ENCODE measurements at places on chromosomes 1 and 21. TPM values are rescaled to one million over a fixed set of nuclear protein-coding genes. Genes with fewer than 3 reads are reported as not detected.

Gene OR2L8
- not detected for total RNA-seq

Gene LRRC41
- total RNA-seq = 66.9 TPM

Gene KCNK2
- not detected for total RNA-seq

Gene LAD1
- not detected for total RNA-seq

Gene HAO2
- total RNA-seq = not detected

Gene BRINP2
- not detected for total RNA-seq

Gene FAM177B
- total RNA-seq = not detected

Gene SYCP1
- total RNA-seq = not detected

Gene GBP6
- total RNA-seq = not detected

Gene ITLN2
- not detected for total RNA-seq

Gene PTPN22
- total RNA-seq = 3.1 TPM

Gene TNNT2
- total RNA-seq = not detected

Gene MYOC
- total RNA-seq = not detected

Gene CCDC27
- not detected for total RNA-seq

Gene RHBDL2
- 0.87 TPM for total RNA-seq

Gene THEM5
- total RNA-seq = not detected

Gene NDUFV3
- 33.8 TPM for total RNA-seq

Gene ERG
- 65.4 TPM for total RNA-seq

Gene ZBTB18
- 23.6 TPM for total RNA-seq

Gene TTLL10
- not detected for total RNA-seq

Gene ACOT11
- 3.3 TPM for total RNA-seq

Gene WNT9A
- 0.20 TPM for total RNA-seq

Gene LRRC39
- 0.13 TPM for total RNA-seq

Gene CR2
- not detected for total RNA-seq

Gene FCGR3B
- total RNA-seq = not detected

Gene SLC1A7
- total RNA-seq = not detected

Gene AMY2A
- total RNA-seq = not detected

Gene KRTAP10-3
- total RNA-seq = not detected

Gene SPRR5
- not detected for total RNA-seq

Gene LINGO4
- total RNA-seq = not detected

Gene OR14K1
- not detected for total RNA-seq

Gene TFAP2E
- total RNA-seq = not detected

Gene SERTAD4
- total RNA-seq = 2.4 TPM

Gene CD244
- total RNA-seq = not detected

Gene SLC26A9
- 0.34 TPM for total RNA-seq

Data from mammary microvascular endothelial cell (primary cell).